NCI-H524 (cell line): ENCODE measurements at places on chromosomes 7 and 10.

DNA sequence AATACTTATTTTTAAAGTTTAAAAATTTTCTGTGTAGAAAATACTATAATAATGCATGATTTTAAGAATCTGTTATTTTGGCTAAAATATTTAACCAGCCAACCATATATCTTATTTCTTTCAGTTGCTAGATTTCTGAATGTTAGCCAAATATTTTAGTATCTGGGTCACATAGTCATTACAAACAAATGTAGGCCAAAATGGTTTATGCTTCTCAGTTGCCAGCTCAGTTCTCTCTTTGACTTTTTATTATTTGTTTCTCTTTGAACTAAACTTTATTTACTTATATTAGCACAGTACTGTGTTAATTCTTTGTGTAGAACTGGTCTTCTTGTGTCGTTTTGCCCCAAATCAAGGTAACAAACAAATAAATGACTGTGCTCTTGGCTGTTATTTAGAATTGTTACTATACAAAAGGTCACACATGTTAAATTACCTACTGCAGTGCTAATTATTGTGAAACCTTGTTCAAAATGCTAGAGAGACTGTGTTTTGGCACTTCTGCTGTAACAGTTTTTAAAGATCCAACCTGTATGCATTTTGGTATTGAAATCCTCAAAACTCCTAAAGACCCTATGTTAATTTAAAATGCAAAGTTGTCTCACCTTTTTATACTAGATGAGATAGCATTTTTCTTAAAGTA lies 39.8 kb downstream of the ZEB1 start:
- DNase-seq: no peak

- peak; percentile 1 for DNase-seq
These were observed 75.6 kb downstream of the CCDC6 start for GRCh38 chr10:59830601-59831259.

- no peak for DNase-seq
These were observed 15.6 kb downstream of the ZNF12 start for GRCh38 chr7:6691103-6691502.

- no peak for DNase-seq
These were observed 16.7 kb downstream of the TMEM273 start for GRCh38 chr10:49171326-49172060.

GRCh38 chr7:148398844-148399365 lies 191.7 kb upstream of the C7orf33 start:
- no peak for DNase-seq

GRCh38 chr7:149727899-149728476 lies 45.4 kb downstream of the ZNF467 start:
- no peak for DNase-seq

- DNase-seq: no peak
These were observed 129.8 kb upstream of the FERD3L start for GRCh38 chr7:19275000-19275399.

- no peak for DNase-seq
These were observed 41.6 kb upstream of the EPHB6 start for GRCh38 chr7:142813226-142813625.

DNA sequence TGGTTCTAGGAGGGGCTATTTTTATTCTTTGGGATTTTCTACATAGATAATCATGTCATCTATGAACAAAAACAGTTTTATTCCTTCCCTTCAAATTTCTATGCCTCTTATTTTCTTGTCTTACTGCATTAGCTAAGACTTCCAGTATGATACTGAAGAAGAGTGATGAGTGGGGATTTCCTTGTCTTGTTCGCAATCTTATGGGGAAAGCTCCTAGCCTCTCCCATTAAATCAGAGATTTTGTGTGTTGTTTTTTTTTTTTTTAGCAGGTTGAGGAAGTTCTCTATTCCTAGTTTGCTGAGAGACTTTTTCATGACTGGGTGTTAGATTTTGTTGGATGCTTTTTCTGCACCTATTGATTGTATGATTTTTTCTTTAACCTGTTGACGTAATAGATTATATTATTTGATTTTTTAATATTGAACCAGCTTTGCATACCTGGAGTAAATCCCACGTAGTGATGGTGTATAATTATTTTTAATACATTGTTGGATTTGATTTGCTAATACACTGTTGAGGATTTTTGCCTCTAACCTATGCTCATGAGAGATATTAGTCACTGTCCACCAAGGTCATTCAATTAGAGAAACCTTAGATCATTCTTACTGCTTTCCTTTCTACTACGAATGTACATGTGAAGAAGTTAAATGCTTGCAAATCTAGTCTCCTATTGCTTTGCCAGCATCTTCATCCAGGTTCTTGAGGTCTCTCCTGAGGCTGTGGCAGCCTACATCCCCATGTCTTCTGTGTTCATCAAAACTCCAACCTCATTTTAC lies 6.5 kb downstream of the ATP5F1C start:
- no peak for DNase-seq

DNA sequence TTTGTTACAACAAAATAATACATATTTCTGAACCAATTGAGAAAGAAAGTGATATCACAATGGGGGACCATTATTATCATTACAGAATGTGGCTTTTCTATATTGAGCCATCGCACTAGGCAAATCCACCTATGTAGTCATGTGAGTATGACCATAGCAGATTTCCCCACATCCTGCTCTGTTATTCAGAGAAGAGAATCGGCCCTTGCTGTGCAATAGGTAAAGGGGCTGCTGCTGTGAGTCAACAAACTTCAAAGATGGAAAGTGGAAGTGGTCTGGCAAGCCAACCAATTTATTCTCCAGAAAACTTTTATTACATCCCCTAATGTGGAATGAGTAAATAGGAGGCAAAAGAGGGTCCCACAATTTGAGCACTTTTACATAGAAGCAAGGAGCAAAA lies 573.4 kb downstream of the ETV1 start:
- no peak for DNase-seq

- no peak for DNase-seq
These were observed 51.5 kb downstream of the IMMP2L start for GRCh38 chr7:111510584-111511378.

DNA sequence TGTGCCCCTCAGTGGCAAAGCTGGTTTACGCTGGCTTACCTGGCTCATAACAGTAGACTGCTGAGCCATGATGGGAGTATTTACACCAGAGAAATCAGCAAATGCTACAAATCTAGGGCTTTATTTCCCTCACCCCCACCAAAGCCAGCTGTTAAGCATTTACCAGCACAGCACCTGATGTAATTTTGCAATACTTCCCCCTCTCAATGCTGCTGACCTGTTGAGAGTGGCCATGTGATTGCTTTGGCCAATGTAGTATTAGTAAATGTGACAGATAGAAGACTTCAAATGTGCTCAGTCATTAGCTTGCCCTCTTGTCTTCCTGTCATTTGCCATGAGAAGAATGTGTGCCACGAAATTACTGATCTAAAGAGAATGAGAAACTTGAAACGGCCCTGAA lies 46.6 kb downstream of the HERPUD2 start:
- no peak for DNase-seq

- no peak for DNase-seq
These were observed 4.7 kb downstream of the TMEM120A start for GRCh38 chr7:75989500-75990388.

DNA sequence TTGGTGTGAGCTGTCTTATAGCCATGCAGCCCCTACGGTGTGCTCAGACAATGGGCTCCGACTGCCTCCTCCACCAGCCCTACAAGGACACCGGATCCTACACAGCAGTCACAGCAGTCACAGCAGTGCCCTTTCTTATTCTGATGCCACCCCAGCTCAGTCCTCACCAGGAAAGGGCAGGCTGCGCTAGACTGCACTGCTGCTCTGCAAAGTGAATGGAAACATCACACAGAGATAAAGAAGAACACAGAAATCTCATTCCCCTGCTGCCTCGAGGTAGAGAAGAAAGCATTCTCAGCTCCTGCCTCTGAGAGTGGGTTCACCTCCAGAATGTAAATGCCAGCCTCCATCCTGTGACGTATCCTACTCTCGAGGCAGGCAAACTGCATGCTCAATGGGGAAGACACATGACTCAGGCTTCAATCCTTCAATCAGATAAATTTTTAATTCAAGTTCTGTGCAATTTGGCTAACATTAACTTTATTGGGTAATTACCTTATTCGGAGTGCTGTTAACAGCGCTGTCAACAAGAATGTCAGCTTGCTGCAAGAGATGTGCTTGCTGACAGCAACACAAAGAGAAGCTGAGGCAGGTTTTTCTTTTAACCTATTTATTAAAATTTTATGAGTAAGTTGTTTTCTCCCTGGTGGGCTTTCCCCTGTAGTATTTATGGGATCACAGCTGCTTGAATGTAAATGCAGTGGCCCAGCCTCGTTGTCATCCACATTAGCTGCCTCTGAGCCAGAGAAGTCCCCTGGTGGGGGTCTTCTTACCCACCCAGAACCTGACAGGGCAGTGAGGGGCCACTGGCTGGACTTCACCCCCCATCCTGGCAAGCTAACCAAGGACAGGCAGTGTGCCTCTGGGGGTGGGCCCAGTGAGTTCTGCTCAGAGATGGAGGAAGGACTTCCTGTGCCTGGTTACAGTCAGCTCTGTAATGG lies 241.3 kb upstream of the KMT2E start:
- no peak for DNase-seq

DNA sequence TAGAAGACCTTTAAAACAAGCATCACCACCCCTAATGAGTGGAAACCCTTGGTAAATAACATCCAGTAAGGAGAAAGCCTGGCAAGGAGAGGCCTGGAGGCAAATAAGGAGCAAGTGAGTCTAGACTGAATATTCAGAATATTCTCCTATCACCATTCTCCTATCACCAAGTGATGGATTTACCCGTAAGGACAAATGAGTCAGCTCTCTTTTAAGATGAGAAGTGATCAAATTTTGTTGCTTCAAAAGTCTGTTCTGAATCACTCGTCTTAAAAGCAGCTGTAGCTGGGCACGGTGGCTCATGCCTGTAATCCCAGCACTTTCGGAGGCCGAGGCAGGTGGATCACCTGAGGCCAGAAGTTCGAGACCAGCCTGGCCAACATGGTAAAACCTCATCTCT lies 28.4 kb downstream of the KIAA1549 start:
- DNase-seq: no peak

GRCh38 chr7:153415632-153416031 lies 636.6 kb upstream of the DPP6 start:
- no peak for DNase-seq

GRCh38 chr10:84317174-84317573 lies 11.2 kb upstream of the CCSER2 start:
- DNase-seq: no peak

DNA sequence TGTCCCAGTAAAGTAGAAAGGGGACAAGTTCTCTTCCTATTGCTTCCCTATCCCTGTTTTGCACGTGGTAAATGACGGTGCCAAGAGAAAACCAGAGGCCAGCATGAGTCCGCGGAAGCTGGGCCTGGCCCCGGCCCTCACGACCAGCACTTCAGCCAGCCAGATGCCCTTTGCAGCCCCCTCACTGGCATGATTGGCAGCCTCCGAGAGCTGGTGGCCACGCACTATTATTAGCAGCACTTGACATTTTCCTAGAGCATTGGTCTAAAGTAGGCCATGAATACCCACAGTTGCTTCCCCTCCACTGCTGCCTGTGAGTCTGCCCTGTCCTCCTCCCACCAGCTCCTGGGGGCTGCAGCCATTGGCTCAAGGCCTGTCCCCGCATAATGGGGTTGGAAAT lies 369.1 kb downstream of the PLXNA4 start:
- no peak for DNase-seq

DNA sequence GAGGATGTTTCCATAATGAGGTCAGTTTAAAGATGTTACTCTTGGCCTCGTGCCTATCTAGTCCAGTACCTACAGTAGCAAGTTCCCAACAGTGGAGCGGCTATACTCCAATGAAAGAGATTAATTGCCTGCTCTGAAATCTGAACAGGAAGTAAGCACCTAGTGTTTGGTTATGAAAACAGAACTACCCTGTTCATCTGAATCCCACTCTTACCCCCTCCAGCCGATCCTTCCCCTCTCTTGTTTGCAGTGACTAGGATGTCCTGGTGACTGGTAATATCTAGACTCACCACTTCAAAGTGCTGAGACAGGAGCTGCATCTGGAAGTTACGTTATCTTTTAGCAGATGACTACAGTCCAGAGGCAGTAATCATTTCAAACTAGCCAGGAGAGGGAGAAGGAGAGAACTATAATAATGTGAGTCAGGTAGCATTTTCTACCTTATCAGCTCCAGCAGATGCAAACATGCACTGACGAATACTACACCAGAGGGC lies 666.7 kb upstream of the NRP1 start:
- no peak for DNase-seq

DNA sequence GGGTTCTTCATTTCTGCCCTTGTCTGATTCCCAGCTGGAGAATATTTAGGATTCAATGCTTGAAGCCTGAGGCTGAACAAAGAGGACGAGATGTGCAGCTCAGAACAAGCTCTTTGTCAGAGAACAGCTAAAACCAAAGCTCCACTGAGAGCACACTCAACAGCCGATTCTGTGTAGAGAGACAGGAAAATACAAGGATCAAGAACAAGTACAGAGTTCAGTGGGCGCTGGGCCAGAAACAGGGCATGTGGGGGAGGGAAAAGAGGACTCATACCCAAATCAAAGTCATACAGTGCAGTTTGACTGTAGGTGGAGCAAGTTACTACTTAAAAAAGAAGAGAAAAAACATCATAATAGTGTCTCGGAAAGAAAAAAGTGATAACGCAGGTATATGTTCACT lies at the start of gene AGMO:
TSS of gene AGMO (minus strand) at position 181 of the 400 bp plus-strand sequence.
- peak; percentile 48 for DNase-seq

DNA sequence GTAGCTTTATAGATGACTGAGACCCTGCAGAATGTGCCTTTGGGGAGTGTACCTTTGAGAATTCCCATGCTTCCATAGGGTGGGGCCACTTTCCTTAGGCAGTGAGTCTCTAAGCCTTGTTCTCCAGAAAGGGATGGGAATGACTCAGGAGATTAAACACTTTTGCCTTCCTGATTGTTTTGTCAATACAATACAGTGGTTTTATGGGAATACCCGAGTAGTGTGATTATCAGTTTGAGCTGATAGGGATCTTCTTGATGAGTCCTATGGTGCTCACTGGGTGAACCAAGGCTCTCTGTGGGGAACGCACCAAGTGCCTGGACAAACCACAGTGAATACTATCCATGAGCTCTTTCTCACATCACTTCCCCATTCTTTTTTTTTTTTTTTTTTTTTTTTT lies 6.3 kb downstream of the MYOF start:
- no peak for DNase-seq

- DNase-seq: no peak
These were observed 40.6 kb downstream of the GHRHR start for GRCh38 chr7:31004393-31004792.

DNA sequence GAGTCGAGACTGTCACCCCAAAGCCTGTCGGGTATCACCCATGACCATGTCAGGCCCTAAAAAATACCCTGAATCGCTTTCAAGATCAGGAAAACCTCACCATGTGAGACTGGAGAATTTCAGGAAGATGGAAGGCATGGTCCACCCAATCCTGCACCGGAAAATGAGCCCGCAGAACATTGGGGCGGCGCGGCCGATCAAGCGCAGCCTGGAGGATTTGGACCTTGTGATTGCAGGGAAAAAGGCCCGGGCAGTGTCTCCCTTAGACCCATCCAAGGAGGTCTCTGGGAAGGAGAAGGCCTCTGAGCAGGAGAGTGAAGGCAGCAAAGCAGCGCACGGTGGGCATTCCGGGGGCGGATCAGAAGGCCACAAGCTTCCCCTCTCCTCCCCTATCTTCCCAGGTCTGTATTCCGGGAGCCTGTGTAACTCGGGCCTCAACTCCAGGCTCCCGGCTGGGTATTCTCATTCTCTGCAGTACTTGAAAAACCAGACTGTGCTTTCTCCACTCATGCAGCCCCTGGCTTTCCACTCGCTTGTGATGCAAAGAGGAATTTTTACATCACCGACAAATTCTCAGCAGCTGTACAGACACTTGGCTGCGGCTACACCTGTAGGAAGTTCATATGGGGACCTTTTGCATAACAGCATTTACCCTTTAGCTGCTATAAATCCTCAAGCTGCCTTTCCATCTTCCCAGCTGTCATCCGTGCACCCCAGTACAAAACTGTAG lies 176.2 kb downstream of the RTKN2 start:
- DNase-seq: no peak
